HCEC 1CT (cell line): ENCODE measurements at places on chromosomes 13 and 19.

DNA sequence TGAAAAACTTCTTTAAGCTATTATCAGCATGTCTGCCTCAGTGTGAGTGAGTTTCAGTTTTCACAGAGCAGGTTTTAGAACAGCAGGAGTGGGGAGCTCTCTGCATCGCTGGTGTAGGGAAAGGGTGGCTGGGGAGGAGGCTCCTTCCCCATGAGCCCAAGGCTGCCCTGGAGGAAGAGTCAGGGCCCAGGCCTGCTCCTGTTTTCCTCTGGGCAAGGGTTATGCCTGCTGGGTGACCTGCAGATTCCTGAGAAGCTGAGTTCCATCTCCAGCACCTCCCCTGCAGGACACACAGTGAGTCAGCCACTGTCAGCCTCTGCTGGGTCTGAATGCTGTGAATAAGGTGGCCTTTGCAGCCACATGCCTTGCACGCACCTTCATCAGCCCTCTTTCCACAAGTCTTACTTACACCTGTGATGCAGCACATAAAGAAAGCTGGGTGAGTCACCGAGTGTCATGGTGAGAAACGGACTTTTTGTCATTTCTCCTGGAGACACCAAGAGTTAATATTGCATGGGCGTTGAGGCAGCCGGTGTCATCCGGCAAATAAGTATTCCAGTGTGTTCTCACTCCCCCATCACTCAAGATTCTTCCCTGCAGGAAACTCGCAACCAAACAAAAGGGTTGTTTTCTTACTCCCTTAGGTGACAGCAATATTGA, 186.4 kb upstream of the KL start:
- DNase-seq, result peak; percentile 30

DNA sequence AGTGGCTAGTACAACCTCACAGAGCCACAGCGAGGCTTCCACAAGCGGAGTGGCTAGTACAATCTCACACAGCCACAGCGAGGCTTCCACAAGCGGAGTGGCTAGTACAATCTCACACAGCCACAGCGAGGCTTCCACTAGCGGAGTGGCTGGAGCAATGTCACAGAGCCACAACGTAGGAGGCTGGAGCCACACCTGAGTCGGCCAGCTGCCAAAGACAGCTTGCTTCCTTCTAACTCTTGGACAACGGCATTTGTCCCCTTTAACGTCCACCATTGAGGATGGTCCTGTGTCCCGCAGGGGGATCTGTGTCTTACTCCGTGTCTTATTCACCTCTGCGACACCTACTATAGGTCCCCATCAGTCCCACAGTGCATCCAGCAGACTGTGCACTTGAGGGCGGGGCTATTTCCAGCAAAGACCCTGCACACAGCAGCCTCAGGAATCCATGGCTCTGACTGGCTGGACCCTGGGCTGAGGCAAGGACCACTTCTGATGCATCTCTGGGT, 3.7 kb downstream of the ZNF787 start:
- DNase-seq, result no peak

- DNase-seq, result no peak
Observed at GRCh38 chr19:16361254-16361653, 36.6 kb downstream of the KLF2 start.

DNA sequence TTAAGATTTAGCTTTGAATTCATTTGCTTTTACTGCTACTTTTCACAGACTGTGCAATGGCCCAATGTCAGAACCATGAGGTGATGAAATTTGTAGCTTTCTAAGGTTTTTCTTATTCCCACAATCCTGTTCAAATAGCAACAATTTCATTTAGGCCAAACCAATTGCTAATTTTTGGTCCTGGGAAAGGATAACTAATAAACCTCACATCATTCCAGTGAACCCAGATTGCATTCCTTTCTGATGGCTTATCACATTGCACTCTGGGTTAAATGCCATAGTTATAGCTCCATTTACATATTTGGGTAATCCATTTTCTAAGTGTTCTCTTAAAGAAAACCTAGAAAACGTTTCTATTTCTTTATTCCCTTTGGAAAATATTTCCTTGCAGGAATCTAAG, 22.9 kb upstream of the POMP start:
- DNase-seq, result peak; percentile 78

- DNase-seq, result no peak
Observed at GRCh38 chr13:44792096-44792495, 197.2 kb downstream of the NUFIP1 start.

DNA sequence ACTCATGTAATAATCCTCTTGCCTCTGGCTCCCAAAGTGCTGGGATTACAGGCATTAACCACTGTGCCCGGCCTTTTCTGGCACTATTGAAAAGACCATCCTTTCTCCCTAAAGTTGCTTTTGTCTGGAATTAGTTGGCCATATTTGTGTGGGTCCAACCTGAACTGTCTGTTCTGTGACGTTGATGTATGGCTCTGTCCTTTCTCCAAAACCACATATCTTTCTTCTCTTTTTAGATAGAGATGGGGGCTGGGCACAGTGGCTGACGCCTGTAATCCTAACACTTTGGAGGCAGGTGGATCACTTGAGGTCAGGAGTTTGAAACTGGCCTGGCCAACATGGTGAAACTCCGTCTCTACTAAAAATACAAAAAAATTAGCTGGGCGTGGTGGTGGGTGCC, 17.9 kb downstream of the DNM2 start:
- no peak for DNase-seq

DNA sequence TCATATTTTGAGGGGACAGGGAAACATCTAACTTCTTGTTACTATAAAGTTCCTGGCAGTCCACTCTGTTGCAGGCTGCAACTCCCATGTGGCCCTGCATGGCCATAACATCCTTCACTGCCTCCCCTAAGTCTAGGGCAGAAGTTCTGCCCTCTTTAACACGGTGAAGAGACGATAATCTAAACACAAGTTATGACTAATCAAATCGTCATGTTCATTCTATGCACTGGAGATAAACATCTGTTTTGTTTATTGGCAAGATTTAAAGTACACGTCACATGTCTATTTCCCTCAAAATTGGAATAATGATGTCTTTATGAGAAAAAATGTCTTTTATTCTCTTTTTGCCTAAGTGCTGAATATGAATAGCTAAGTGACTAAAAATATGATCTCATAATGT, 1629.4 kb downstream of the PCDH9 start:
- peak; percentile 84 for DNase-seq

- peak; percentile 99 for DNase-seq
Observed at GRCh38 chr13:100392709-100393630, 195.6 kb downstream of the GGACT start.

DNA sequence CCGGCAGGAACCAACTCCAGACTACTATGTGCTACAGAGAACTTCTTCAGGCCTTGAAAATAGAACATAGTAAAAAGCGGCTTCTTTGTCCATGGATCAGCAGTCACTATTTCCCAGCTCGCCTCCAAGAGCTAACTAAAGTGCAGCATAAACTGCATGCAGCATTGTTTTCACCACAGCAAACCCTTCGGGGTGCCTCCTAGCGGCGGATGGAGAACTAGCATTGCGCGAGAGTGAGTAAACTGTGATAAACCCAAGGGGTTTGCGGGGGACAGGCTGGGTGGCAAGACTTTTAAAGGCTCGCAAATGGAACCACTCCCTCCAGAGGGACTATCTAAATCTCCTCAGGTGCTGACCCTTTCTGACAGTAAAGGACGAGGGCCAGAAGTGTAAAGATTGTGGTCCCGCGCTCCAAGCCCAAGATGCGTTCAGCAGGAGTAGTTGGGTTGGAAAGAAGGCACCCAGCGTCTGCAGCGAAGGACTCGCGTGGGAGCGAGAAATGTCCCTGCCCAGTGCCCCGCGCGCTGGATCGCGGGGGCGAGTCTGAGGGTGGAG, 21.5 kb upstream of the SGCG start:
- peak; percentile 4 for DNase-seq

GRCh38 chr19:14048443-14049153, 13.3 kb downstream of the PALM3 start:
- no peak for DNase-seq
